ENCODE measurements at places on chromosomes 11 and 22.

DNA sequence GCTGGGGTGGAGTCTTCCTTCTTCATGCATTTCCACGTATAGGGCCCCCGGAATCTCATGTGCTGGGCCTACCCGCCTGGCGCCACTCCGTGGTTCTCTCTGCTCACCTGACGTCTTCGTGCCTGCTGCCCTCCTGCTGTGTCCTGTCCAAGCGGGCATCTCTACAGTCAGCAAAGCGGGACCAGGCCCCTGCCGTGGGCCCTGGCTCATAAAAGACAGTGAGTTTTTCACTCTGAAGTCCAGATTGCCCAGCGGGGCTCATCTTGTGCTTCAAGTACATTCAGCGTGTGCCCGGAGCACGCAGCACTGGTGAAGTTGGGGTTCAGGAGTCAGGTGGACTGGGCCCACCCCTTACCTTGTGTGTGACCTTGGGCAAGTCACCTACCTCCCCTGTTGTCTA lies 17.4 kb downstream of the C11orf24 start:
- DNase-seq, result no peak

DNA sequence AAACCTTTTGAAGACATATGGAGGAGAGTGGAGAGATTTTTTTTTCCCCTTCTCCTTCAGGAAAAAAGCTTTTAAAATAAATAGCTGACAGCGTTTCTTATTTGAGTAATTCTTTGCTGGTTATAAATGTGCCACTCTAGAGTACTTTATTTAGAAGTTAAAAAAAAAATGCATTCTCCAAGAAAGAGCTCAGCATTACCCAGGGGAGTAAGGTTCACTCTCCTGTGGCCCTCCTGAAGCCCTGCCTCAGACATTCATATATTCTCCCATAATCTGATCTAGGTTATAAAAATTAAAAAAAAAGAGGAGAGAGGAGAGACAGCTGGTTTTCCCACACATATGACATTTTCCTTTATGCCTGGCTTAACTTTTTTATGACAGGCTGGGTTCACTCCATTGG lies 545.2 kb upstream of the CADM1 start:
- DNase-seq, result no peak

DNA sequence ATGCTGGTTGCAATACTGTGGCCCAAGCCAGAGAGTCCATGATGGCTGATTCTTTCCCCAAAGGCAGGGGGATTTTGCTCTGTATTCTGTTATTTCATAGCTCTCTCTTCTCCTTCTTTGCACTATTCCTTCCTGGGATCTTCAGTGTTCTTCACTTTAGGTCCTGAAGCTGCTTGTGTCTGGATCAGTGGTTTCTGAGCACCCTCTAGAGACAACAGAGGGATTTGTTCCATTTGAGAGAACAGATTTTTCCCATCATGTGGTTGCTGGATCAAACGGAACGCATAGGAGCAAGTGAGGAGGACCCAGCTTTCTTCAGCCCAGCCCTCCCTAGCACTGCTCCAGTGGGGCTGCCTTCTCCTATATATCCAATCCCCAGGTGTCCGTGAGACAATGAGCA lies 68.7 kb upstream of the SYN3 start:
- DNase-seq, result no peak

GRCh38 chr22:46971099-46971763 lies 208.8 kb downstream of the TBC1D22A start:
- no peak for DNase-seq

DNA sequence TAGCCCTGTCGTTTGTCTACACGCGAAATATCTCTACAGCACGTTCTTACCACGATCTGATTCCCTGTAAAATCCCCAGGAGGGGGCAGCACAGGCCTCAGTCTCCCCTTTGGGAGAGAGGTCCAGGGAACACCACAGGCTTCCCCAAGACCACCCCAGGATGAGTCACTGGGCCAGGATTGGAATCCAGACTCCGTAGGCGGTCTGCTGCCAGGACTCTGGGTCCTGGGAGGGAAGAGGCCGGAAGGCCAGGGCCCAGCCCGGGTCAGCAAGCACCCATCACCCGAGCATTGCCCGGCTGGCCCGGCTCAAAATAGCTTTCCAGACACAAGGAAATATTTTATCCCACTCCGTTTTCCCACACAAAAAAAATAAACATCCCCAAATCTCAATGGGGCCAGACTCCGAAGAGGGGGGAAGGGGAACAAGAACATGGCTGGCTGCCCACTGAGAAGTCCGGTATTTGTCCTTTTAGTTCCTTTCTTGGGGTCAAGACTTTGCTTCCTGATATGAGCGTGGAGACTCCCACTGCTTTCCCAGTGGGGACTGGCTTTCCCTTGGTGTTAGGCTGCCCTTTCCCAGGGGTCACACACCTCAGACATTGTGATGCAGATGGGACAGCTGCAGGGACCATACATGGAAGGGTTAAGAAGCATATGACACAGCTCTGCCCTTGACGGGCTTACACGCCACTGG lies 91.3 kb downstream of the LRRC32 start:
- no peak for DNase-seq

GRCh38 chr11:95363164-95363563 lies 132.2 kb upstream of the SESN3 start:
- no peak for DNase-seq

DNA sequence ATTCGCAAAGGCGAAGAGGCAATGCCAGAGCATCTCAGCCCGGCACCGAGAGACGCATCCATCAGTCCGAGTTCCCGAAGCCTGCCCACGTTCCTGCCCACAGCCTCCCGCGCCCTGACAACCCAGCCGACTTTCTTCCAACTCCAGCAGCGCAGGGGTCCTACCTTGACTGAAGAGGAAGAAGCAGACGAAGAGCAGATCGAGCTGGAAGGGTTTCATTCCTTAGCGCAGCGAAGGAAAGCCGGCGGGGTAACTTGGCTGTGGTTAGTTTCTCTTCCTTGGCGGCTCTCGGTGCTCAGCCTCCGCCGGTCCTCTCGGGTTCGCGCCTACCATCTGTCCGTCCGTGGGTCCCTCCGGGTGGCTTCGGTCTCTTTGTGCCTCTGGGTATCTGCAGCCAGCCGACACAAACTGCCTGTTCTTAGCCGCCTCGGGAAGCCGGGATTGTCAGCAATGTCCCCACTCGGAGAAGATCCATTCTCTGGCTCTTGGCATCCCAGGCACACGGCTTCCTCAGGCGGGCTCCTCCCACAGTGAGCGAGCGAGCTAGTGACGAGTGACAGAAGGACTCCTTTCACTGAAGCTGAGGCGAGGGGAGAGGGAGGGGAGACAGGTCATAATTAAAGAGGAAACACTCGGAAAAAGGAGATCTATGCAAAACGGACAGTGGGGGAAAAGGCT lies at the start of gene KIRREL3:
KIRREL3 (minus strand) TSS at position 480 of the 678 bp plus-strand sequence.
- DNase-seq, result no peak

DNA sequence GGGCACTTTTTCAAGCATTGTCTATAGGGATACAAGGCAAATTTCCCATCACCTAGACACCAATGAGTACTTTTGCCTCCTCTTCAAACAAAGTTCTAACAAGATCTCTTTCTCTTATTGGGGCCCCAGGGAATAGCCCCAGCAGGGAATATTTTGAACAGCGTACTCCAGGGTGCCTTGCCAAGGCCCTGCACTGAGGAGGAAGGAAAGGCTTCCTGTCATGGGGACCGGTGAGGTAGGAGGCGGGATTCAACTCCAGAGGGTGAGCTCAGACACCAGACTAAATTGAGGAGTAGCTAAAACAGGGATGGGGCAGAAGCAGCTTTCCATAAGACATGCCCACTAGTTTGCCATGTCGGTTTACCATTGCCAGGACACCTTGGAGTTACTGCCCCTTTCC lies 28.0 kb upstream of the OR56B4 start:
- DNase-seq, result no peak

GRCh38 chr11:77883775-77884174 lies 62.8 kb downstream of the AAMDC start:
- no peak for DNase-seq

- DNase-seq, result no peak
These were observed 42.4 kb downstream of the OSBP start for GRCh38 chr11:59573216-59573615.

DNA sequence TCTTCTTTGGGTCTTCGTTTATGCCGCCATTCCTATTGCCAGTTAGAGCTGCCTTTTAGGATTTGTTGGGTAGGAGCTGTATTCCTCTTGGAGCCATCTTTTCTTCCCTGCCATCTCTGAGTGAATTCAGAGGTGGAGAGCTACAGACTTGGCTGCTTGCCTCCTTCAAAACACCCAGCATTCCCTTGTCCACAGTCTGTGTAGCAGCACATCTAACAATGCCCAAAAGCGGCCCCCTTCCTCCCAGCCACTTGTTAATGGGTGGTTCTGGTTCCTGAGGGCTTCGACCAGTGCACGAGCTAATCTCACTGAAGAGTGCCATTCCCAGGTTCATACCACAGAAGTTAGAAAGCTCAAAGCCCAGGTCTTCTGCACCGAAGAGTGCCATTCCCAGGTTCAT lies 37.7 kb downstream of the MARK2 start:
- DNase-seq, result no peak

- no peak for DNase-seq
These were observed 12.4 kb downstream of the CRYBA4 start for GRCh38 chr22:26634189-26634588.

- no peak for DNase-seq
These were observed 12.5 kb upstream of the EXPH5 start for GRCh38 chr11:108606070-108606469.

GRCh38 chr22:30210235-30210909 lies 36.2 kb downstream of the LIF start:
- DNase-seq, result no peak

DNA sequence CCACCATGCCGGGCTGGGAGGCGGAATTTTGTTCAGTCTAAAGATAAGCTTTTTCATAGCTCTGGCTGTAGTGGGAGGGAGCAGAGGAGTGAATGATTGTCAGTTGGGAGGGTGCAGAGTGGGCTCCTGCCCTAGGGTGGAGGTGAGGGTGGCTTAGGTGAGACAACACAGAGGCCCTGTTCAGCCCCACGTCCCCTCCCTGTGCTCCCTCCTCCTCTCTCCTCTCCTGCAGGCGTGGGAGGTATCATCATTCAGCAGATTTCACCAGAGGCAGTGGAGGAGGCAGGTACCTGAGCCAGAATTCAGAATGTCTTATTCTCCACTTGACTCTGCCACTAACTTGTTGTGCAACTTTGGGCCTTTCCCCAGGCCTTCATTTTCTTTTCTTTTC lies 1.7 kb upstream of the THRSP start:
- DNase-seq, result no peak

Data from stimulated activated CD8-positive, alpha-beta memory T cell treated with anti-CD3 and anti-CD28 coated beads, Interleukin-12 subunit alpha, Interleukin-12 subunit beta, amount 100 ng/mL, for 1 hour (primary cell).